ENCODE measurements at places on chromosomes 2 and 18.

GRCh38 chr18:32261003-32261402 lies 71.2 kb downstream of the MEP1B start:
- no peak for DNase-seq

GRCh38 chr2:121006743-121007489 lies 271.2 kb downstream of the GLI2 start:
- DNase-seq = no peak

DNA sequence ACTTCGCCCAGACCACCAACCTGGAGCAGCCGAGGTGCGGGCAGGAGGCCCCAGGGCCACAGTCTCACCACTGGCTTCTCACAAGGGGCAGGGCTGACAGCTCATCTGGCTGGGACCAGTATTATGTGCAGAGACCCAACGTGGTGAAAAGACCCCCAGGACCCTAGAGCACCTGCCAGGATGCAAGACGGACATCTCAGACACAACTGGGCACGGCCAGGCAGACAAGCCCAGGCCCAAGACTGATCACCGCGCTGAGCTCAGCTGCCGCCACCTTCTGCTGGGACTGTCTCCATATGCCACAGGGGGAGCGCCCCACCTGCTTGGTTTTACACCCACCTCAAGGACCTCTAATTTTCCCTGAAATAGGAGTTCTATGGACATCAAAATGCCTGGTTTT lies 23.2 kb downstream of the HDAC4 start:
- DNase-seq = no peak

- DNase-seq = no peak
Observed at GRCh38 chr2:133842446-133842845, 274.2 kb upstream of the NCKAP5 start.

GRCh38 chr2:150624001-150624401 lies 136.5 kb upstream of the RND3 start:
- no peak for DNase-seq

- no peak for DNase-seq
Observed at GRCh38 chr18:69120833-69121232, 279.9 kb upstream of the DOK6 start.

DNA sequence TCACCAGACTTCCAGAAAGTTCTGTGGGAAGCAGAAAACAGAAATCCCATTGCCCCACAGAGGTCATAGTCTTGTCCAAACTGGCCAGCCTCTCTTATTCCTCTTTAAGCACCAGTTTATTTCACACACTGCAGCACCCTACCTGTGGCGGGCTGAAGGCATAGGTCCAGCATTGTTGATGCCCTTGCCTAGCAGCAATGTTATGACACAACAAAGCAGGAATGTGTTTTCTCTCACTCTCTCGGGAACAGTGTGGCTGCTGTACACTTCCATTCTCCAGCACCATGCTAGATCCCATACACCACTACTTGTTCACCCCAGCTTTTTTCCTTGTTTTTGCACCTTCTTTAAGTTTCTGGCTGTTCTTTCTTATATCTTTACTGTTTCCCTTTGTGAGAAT lies 181.6 kb downstream of the DNAH6 start:
- no peak for DNase-seq

DNA sequence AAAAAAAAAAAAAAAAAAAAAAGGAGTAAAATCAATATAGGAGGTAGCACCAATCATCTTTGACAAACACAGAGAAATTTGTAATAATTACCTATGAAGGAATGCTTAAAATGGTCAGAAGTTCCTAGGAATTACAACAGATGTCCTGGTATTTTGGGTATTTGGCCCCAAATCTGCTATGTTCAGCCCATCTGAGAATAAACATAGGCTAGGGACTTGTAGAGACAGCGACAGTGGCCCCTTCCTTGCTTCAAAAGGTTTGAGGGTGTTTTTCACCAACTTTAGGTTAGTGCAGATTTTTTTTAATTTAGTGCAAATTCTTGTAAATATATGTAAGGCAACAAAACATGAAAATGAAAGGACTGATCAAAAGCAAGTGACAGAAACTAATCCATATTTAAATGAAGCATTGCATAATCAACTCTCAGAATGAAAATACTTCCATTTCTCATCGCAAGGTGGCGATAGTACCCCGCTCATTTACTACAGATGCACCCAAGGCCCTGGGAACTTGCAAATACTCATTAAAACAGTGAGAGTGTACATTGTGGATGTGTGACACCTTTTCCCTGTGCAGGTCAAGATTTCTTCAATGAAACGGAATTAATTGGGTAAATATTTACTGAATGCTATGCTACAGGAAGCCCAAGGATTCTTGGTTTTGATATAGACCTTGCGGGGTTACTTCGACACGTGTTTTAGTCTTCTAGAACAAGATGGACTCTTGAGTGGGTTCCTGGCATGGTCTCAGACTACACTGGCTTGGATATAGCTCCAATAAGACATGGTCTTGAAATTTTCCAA lies 44.6 kb downstream of the FAM124B start:
- peak; percentile 48 for DNase-seq

GRCh38 chr2:120344976-120345581 lies 857 bp upstream of the INHBB start:
- no peak for DNase-seq

GRCh38 chr18:8469544-8470130 lies 139.6 kb upstream of the RAB12 start:
- DNase-seq = no peak

GRCh38 chr2:191122638-191123294 lies 28.0 kb downstream of the STAT4 start:
- no peak for DNase-seq

- peak; percentile 16 for DNase-seq
Observed at GRCh38 chr2:96264656-96265348, 995 bp downstream of the TMEM127 start.

DNA sequence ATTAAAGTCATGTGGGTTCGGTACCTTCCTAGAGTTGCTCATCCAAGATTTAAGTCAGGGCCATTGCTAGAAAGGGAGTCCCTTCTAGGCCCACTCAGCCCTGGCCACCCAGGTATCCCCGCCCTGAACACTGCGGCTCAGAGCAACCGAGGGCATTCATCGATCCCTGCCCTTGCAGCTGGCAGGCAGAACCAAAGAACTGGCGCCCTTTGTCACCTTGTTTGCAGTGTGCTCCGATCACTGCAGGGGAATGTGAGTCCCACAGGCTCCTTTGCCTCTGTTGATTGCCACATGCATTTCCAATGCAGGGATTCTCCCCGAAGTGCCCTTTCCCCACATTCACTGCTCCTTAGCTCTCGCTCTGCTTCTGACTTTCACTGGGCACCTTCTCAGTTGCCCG lies 108.5 kb downstream of the CMPK2 start:
- no peak for DNase-seq

DNA sequence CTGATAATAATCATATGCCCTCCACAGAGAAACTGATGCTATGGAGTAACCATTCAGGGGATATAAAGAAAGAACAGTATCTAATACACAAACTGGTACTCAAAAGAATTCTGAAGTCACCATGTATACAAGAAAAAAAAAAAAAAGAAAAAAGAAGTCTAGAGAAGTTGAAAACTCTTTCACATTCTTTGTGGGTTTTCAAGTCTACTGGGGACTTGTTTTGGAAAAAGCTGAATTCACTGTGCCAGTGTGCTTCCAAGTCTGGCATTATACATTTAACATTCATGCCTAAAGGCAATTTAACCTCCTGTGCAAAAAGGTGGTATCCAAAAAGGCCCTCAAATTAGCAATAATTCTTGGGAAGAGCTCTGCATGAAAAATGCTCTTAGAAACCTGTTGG lies 94.8 kb upstream of the ITGB6 start:
- DNase-seq = no peak

- no peak for DNase-seq
Observed at GRCh38 chr2:88114889-88115288, 13.0 kb downstream of the FABP1 start.

DNA sequence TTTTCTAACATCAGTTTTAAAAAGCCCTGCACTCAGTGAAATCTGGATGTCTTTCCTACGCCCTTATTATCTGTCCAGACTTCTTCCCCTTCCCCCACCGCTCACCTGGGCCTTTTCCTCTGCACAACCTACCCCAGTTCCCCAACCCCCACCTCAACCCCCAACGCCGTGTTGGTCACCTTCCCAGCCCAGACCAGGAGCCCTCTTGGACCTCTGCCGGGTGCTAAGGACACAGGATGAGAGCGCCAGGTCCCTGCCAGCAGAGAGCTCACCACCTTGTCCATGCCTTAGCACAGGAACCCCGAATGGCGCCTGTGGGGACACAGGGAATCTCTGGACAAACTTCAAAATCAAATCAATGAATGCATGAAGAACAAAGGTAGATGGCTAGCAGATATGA lies 966 bp upstream of the RBM43 start:
- DNase-seq = no peak

GRCh38 chr2:99911736-99912135 lies 230.7 kb downstream of the AFF3 start:
- DNase-seq = no peak

DNA sequence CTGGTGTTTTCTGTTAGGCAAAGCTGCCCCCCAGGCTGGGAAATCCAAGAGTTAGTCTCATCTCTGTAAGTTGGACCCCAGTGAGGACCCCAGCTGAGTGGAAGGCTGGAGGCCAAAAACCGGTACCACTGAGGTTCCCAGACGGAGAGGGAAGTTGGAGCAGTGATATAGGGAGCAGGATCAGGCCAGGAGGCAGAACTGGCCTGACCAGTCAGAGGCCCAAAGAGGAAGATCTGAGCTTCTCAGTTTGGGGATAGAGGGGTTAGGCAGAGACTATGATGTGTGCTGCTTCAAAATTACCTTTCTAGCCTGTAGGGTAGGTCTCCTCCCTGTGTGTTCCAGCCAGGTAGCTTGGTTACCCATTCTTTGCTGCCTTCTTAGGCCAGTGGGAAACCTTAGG lies 4.6 kb upstream of the RNF181 start:
- DNase-seq = no peak

- DNase-seq = no peak
Observed at GRCh38 chr2:20451341-20451740, 4.5 kb downstream of the RHOB start.

- no peak for DNase-seq
Observed at GRCh38 chr2:218961229-218961628, 1.8 kb downstream of the CDK5R2 start.

DNA sequence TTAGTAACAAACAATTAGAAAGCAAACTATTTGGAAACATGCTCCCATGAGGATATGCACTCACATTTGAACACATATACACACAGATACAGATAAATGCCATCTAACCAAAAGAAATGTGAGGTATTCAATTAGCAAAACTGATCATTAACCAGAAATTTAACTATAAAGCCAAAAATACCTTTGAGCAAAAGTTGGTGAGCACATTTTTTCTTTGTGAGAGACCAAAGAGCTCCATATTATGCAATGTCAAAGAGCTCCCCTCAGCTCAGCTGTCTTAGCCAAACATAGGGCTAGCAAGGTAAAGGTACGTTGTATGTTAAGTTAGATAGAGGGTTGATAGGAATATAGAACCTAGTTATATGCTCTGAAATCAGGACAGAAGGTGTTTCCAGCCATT lies 43.8 kb downstream of the CYBRD1 start:
- DNase-seq = no peak

Data from activated CD4-positive, alpha-beta T cell treated with anti-CD3 and anti-CD28 coated beads, Interleukin-2, amount 50 U/mL, for 1 hour (primary cell).